Activated CD8-positive, alpha-beta T cell treated with anti-CD3 and anti-CD28 coated beads, Interleukin-2, amount 10 ng/mL, durations not matched to agents 7 days and 5 days (primary cell): ENCODE measurements at places on chromosomes 2 and 18. TPM values are rescaled to one million over a fixed set of nuclear protein-coding genes. Genes with fewer than 3 reads are reported as not detected.

The HOXD13 gene
- total RNA-seq = not detected

The BOLL gene
- total RNA-seq = not detected

The MSTN gene
- total RNA-seq = not detected

The CIB4 gene
- total RNA-seq = not detected

The UGT1A3 gene
- total RNA-seq = not detected

The SLC14A1 gene
- total RNA-seq = 3.8 TPM

The TNFAIP6 gene
- not detected for total RNA-seq

The FAM110C gene
- total RNA-seq = 0.08 TPM

DNA sequence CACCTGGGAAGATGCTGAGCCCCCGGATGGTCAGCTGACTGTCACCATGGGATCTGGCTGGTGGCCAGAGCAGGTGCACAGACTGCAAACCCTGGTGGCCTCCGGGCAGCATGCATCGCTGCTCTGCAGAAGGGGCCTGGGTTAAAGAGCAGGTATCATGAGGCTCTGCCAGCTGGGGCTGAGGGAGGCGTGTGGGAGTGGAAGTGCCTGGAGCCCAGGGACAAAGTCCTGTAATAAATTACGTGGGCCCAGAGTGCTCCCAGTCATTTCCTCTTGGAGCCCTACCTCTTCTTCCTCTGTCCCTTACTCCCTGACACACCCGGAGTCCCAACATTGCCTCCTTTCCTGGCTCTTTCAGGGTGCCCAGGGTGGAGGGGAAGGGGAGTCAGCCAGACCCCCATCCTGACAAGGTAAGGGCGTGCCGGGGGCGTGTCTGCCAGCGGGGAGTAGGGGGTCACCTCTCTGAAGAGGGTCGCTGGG, at the start of gene MYO7B:
MYO7B (plus strand) TSS at position 262 of the 480 bp plus-strand sequence. CDS start 24,040 bp downstream, outside the sequence.
- no peak within 1 kb of the TSS for H3K4me3 ChIP-seq
- H3K36me3 ChIP-seq = no peaks in the 10 kb centered on the region
- no peak within 1 kb of the TSS for H3K27ac ChIP-seq
- H3K27me3 ChIP-seq = peaks cover 15% of the 10 kb centered on the region
- peaks cover 5% of the 10 kb centered on the region for H3K4me1 ChIP-seq
- DNase-seq = no peak

DNA sequence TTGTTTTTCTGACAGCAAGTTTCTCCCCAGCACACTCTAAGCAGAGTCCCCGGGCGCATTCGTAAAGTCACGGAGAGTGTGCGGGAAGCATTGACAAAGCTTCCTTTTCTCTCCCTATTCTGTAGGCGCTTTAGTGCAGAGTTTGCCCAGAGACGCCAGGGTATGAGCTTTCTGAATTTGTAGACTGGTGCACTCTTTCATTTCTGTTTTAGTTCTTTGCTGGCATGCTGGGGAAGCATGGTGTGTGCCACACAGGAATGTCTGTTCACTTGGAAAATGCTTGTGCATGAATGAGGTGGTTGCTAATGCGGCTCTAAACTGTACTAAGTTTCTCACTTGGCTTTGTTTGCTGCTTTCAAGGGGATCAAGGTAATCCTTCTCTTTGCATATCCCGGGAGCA, 102.6 kb downstream of the RTN4 start:
- H3K4me1 ChIP-seq = peaks cover 5% of the 10 kb centered on the region
- H3K4me3 ChIP-seq = no peak overlapping the region
- no peaks in the 10 kb centered on the region for H3K36me3 ChIP-seq
- no peaks in the 10 kb centered on the region for H3K27me3 ChIP-seq

DNA sequence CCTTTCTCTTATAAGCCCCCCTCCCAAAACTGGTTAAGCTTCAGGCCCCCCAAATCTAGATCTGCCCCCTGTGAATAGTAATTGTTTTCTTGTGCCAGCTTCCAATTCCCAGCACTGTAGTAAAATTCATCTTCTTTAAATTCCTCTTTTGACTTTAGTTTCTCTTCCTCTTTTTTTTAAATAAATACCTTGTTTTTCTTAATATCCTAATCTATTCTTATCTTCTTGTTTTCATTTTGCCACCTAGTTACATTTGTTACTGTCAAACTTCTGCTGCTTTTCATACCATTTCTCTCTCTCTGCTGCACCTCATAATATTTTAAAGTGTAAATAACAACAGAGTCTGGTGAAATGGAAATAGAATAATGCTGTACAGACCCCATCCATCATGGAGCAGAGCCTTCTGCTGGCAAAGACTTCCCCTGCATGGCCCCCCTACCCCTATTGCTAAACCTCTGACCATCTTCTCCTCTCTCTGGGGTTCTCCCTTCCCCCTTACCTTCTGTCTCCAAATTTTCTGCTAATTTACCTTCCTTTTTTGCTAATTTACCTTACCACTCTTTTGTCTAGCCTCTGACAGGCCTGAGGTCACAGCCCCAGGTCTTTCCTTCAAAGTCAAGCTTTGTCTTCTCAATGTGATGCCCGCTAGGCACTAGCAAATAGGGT, 94.9 kb upstream of the PAPOLG start:
- no peaks in the 10 kb centered on the region for H3K36me3 ChIP-seq
- H3K27ac ChIP-seq = no peak overlapping the region
- DNase-seq = no peak
- peaks cover 11% of the 10 kb centered on the region for H3K27me3 ChIP-seq
- H3K4me1 ChIP-seq = peaks cover 14% of the 10 kb centered on the region

DNA sequence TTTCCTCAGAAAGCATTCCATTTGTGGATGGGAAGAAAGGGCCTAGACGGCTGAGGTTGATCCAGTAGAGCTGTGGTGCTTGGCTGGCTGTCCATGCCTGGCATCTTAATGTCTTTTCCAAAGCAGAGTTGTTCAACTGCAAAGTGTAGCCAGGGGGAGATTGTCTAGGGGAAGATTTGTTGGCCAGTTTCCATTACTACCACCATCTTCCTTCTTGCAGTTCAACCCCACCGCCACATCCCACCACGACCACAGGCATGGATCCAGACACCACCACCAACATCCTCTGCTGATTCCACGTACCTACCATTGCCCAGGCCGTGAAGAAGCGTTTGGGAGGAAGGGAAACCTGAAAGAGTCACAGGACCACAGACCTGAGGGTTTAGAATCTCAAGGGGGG, 50.7 kb upstream of the HAAO start:
- peaks cover 2% of the 10 kb centered on the region for H3K27me3 ChIP-seq
- H3K4me1 ChIP-seq = no peaks in the 10 kb centered on the region
- no peaks in the 10 kb centered on the region for H3K36me3 ChIP-seq
- no peak for DNase-seq
- no peak overlapping the region for H3K4me3 ChIP-seq

GRCh38 chr2:226839161-226839560, 3.3 kb downstream of the RHBDD1 start:
- H3K36me3 ChIP-seq = peaks cover 58% of the 10 kb centered on the region
- no peaks in the 10 kb centered on the region for H3K27me3 ChIP-seq
- H3K4me1 ChIP-seq = peaks cover 64% of the 10 kb centered on the region
- no peak for DNase-seq
- H3K4me3 ChIP-seq = peak overlapping the region; percentile 88
- H3K27ac ChIP-seq = peak overlapping the region; percentile 89

- no peaks in the 10 kb centered on the region for H3K4me1 ChIP-seq
- no peak overlapping the region for H3K4me3 ChIP-seq
- H3K36me3 ChIP-seq = no peaks in the 10 kb centered on the region
- no peaks in the 10 kb centered on the region for H3K27me3 ChIP-seq
- no peak for DNase-seq
- no peak overlapping the region for H3K27ac ChIP-seq
Measured at GRCh38 chr2:222034058-222034457, 264.7 kb downstream of the PAX3 start.

- H3K4me1 ChIP-seq = peaks cover 14% of the 10 kb centered on the region
- no peak for DNase-seq
- H3K36me3 ChIP-seq = peaks cover 7% of the 10 kb centered on the region
- H3K27me3 ChIP-seq = no peaks in the 10 kb centered on the region
Measured at GRCh38 chr2:196967116-196967515, 40.6 kb upstream of the PGAP1 start.

DNA sequence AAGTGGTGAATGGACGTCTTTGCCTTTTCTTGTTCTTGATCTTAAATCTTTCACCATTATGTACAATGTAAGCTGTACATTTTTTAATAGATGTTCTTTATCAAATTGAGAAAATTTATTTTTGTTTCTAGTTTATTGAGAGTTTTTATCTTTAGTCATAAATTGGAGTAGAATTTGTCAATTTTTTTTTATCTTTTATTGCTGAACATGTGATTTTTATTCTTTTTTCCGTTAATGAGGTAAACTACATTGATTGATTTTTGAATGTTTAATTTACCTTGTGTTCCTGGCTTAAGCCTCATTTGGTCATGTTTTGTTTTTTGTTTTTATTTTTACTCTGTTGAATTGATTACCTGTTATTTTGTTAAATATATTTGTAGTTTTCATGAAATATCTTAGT, 19.7 kb downstream of the KIAA1328 start:
- no peak for DNase-seq
- peaks cover 2% of the 10 kb centered on the region for H3K4me1 ChIP-seq
- peaks cover 22% of the 10 kb centered on the region for H3K36me3 ChIP-seq
- no peaks in the 10 kb centered on the region for H3K27me3 ChIP-seq

DNA sequence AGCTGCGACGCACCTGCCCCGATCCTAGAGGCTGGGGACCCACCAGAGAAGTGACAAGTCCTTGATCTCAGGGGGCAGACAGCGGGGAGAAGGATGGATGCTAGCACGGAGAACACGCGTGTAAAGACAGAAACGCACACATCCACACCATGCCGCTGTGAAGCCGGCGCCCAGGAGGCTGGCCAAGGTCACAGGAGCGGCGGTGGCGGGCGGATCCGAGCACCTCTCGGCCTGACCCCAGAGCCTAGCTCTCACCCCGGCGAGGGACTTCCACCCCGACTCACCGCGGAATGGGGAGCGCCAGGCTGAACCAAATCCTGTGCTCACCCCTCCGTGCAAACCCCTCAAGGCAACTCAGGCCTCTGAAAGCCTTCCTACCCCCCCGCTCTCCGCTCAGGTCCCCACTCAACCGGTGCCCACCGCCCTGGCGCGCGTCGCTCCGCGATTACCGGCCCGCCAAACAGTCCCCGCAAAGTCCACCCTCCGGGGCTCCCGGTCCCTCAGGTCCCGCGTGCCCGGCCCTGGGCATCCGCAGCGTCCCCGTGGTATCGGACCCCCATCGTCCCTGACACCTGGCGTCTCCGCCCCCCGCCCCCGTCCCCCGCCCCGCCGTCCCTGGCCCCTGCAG, 460 bp upstream of the LRRFIP1 start:
- no peak overlapping the region for H3K27ac ChIP-seq
- no peak for DNase-seq
- no peaks in the 10 kb centered on the region for H3K36me3 ChIP-seq

GRCh38 chr2:1969701-1970015, 225.3 kb upstream of the PXDN start:
- H3K27ac ChIP-seq = no peak overlapping the region
- no peak overlapping the region for H3K4me3 ChIP-seq
- H3K36me3 ChIP-seq = no peaks in the 10 kb centered on the region
- no peaks in the 10 kb centered on the region for H3K4me1 ChIP-seq
- no peaks in the 10 kb centered on the region for H3K27me3 ChIP-seq
- no peak for DNase-seq

DNA sequence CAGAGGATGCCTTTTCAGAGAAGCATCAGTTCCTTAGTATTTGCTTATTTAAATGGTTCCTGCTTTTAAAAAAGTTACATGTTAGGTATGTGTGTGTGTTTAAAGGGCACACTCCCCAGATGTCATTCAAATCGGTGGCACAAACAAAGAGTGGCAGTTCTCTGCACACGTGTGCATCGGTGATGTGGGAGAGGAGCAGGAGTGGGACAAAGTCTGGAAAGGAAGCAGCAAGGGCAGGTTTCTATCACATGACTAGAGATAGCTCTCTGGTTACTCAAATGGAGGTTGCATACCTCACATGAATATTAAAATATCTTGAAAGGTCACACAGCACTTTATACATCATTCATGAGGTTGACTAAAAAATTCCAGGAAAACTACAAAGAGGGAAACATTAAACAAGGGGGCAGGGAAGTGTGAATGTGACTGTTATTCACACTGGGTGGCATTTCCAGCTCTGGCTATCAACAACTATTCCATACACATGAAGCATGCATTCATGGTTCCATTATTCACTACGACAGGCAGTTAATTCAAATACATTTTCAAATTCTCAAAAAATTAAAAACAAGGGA, 64.7 kb downstream of the SEPTIN10 start:
- H3K27me3 ChIP-seq = peaks cover 6% of the 10 kb centered on the region
- no peaks in the 10 kb centered on the region for H3K4me1 ChIP-seq
- DNase-seq = no peak
- H3K27ac ChIP-seq = no peak overlapping the region

DNA sequence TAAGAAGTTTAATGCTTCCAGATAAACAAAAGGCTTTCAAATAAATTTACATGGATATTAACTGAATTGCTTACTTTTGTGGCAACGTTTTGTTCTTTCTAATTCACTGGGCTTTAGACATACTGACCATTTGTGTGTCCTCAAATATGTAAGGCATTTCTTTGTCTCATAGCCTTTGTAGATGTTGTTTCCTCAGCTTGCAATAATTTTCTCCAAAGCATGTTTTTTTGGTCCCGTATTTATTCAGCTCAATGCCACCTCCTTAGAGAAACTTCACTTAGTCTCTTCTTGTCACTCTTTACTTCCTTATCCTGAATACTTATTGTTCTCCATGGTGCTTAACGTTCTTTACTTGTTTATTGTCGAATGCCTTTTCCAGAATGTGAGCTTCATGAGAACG, 98.5 kb downstream of the NUP35 start:
- no peak overlapping the region for H3K4me3 ChIP-seq
- H3K27me3 ChIP-seq = no peaks in the 10 kb centered on the region
- no peaks in the 10 kb centered on the region for H3K4me1 ChIP-seq

DNA sequence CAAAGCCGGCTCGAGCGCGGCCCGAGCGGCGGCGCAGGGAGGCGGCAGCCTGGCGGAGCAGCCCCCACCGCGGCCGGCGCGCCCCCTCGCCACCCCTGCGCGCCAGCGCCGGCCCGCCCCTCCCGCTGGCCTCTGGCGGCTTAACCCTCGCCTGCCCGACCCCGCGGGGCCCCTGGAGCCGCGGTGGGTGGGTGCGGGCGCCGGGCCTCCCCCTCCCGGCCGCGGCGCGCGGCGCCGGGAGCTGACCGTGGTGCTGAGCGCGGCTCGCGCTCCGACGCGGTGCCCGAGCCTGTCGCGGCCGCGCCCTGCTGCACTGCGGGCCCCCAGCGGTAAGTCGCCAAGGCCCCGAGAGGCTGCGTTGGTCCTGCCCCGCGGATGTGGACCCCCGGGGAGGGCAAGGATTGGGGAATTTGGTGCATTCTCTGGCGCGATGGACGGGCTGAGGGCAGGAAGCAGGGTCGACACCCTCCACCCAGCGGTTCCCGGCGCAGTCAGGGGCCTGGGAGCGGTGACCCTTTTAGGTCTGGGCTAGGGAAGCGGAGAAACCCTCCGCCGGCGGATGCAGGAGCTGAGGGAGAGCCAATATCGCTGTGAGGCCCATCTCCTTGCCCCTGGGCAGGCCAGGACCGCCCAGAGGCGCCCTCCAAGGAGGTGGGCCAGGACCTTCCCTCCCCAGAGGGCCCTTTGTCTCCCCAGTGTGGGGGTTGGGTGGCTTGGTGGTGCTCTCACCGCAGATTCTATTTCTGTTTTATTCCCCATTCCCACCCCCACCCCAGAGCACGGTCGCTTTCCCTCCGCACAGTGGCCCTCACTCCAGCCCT, 923 bp downstream of the AMER3 start:
- H3K36me3 ChIP-seq = no peaks in the 10 kb centered on the region
- peak; percentile 34 for DNase-seq

GRCh38 chr18:35478520-35479435, 19.0 kb downstream of the INO80C start:
- peaks cover 12% of the 10 kb centered on the region for H3K36me3 ChIP-seq
- no peak for DNase-seq
- H3K4me1 ChIP-seq = peaks cover 2% of the 10 kb centered on the region

GRCh38 chr18:38941711-38942561, 1376.3 kb upstream of the CELF4 start:
- peak overlapping the region; percentile 64 for H3K4me3 ChIP-seq
- peaks cover 20% of the 10 kb centered on the region for H3K4me1 ChIP-seq
- H3K27ac ChIP-seq = peak overlapping the region; percentile 87
- DNase-seq = no peak
- H3K27me3 ChIP-seq = no peaks in the 10 kb centered on the region

GRCh38 chr2:84674099-84674498, 157.8 kb downstream of the DNAH6 start:
- H3K36me3 ChIP-seq = no peaks in the 10 kb centered on the region
- peaks cover 15% of the 10 kb centered on the region for H3K4me1 ChIP-seq
